Stimulated activated CD8-positive, alpha-beta memory T cell treated with anti-CD3 and anti-CD28 coated beads, Interleukin-7, amount 100 ng/mL, for 24 hours (primary cell): ENCODE measurements at places on chromosomes 11 and 22.

GRCh38 chr11:16773981-16774935 lies 35.8 kb downstream of the C11orf58 start:
- DNase-seq: no peak

DNA sequence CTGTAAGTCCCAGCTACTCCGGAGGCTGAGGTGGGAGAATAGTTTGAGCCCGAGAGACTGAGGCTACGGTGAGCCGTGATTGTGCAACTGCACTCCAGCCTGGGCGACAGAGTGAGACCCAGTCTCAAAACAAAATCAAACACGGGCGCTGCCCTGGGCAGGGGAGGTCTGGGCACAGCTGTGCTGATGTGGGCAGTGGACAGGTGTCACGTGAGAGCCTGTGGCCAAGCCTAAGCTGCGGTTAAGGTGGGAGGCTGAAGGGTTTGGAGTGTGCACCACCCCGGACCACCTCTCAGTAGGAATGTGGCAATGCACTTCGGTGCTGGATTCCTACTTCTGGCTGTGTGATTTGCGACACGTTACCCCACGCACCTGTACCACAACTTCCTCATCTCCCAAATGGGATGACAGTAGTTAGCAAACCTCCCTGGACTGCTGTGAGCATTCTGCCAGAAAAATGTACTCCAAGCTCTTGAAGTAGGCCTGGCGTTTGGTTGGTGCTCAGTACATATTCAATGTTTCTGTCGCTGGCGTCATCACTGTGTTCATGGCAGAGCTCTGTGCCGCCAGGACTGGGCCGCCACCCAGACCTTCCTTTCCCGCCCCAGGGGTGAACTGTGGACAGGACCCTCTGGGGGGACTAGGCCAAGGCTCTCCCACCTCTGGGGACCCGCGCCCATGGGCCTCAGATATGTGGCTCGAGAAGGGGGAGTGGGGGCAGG lies 807 bp upstream of the ZNF74 start:
- DNase-seq: no peak

GRCh38 chr11:85774256-85775101 lies 36.5 kb downstream of the SYTL2 start:
- DNase-seq: no peak

DNA sequence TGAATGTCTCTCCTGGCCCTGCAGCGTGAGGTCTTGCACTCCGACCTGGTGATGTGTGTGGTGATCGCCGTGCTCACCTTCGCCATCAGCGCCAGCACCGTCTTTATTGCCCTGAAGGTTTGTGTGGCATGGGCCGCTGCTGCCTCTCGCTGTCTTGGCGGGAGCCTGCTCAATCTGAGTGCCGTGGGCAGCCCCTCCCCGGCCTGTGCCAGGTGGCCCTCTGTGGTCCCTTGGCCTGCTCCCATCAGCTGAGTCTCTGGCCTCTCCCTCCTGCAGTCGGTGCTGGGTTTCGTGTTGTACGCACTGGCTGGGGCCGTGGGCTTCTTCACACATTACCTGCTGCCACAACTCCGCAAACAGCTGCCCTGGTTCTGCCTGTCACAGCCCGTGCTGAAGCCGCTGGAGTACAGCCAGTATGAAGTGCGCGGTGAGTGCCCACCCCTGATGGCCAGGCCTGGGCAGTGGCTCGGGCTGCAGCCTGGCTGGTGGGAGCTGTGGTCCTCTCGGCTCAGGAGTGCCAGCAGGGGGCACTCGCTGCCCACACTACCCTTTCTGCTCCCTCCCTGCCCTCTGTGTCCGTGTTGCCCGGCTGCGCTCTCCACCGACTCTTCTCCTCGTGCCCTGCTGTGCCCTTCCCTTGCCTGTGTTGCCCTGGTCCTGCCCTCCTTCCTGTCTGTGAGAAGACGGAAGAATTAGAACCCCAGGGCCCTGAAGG lies 10.2 kb downstream of the PCNX3 start:
- no peak for DNase-seq

GRCh38 chr11:18699269-18699596 lies 654 bp downstream of the TMEM86A start:
- no peak for DNase-seq

DNA sequence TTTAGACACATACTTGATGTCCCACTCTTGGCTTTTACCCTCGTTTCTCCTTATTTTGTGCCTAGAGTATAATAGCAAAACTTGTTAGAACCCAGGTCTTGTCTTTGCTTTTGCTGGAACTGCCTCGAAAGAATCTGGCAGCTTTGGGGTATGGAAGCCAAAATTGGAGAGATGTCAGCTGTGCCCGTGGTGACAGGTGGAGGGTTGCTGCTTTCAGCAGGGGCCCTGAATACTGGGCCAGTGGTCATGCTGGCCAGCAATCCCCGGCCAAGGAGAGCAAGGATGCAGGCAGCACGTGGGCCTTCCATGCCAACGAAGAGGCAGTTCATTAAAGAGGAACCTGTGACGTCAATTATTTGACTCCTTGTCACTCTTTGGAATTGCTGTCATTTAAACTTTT lies 181.1 kb downstream of the HIPK3 start:
- no peak for DNase-seq

- DNase-seq: no peak
Observed at GRCh38 chr11:72308226-72309073, 64.5 kb upstream of the PHOX2A start.

DNA sequence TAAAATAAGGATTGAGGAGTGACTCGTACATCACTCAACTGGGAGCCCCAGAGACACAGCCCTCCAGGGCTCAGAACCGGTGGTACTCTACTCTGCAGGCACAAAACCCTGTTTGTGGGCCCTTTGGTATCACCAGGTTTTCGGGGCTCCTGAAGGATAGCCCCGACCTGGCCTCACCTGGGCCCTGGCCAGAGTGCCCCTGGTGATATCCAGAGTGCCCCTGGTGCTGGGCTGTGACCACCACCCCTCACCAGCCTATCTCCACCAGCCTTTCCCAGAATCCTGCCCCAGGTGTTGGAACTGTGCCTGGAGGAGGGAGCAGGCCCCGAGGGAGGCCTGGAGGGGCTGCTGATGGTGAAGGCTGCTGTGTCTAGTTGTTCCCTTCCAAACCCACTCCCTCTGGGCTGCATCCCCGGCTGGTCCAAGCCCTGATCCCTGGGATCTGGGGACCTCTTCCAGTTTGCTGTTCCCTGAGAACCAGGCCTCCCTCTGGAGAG lies 2.2 kb upstream of the GGT5 start:
- DNase-seq: no peak

DNA sequence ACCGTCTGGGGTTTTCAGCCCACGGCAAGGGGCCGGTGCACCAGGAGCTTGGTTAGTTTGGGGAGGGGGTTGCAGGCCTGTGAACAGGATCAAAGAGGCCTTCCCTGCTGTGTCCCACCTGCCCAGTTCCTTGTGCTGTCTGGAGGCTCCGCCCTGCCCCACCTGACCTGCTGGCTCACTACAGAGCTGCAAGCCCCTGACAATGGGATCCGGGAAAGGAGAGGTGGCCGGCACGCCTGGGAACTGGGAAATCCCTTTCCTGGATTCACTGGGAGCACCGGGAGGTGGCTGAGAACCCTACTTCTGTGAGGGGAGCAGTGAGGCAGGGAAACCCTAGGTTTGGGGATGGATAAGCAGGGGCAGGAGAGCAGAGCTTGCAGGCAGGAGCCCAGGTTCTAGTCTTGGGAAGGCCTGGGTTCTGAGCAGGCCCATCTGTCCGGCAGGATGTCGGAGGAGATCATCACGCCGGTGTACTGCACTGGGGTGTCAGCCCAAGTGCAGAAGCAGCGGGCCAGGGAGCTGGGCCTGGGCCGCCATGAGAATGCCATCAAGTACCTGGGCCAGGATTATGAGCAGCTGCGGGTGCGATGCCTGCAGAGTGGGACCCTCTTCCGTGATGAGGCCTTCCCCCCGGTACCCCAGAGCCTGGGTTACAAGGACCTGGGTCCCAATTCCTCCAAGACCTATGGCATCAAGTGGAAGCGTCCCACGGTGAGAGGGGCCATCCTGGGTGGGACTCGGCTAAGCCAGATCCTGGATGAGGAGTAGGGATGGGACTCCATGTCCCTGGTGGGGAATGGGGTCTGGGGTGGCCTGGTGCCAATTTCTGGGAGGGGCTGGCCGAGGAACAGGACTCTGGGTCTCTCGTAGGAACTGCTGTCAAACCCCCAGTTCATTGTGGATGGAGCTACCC lies 786 bp downstream of the CAPN1 start:
- DNase-seq: no peak

- DNase-seq: no peak
Observed at GRCh38 chr11:65236194-65237059, 25.3 kb upstream of the POLA2 start.

DNA sequence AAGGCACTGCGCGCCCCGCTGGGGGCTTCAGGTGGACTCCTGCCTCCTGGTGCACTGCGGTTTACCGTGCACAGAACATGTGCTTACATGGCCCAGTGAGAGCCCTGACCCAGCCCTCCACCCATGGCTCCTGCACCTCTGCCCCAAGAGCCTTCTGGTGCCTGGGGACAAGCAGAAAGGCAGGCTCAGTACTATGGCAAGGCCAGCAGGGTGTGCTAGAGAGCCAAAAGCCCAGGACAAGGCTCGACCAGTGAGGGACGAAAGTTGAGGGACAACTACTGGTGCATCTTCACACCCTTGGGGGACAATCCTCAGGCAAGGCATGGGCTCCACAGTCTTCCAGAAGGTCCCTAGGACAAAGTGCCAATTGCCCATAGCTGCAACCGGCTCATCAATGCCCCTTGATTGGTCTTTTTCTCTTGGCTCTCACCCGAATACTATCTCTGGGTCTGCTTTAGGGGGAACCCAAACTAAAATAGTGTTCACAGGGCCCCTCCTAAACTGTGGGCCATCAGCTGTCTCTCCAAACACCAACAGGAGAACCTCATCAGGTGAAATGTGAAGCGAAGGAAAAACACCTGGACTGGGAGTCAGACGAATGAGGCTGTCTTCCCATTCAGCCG lies 13.5 kb downstream of the PGA5 start:
- DNase-seq: peak; percentile 34

DNA sequence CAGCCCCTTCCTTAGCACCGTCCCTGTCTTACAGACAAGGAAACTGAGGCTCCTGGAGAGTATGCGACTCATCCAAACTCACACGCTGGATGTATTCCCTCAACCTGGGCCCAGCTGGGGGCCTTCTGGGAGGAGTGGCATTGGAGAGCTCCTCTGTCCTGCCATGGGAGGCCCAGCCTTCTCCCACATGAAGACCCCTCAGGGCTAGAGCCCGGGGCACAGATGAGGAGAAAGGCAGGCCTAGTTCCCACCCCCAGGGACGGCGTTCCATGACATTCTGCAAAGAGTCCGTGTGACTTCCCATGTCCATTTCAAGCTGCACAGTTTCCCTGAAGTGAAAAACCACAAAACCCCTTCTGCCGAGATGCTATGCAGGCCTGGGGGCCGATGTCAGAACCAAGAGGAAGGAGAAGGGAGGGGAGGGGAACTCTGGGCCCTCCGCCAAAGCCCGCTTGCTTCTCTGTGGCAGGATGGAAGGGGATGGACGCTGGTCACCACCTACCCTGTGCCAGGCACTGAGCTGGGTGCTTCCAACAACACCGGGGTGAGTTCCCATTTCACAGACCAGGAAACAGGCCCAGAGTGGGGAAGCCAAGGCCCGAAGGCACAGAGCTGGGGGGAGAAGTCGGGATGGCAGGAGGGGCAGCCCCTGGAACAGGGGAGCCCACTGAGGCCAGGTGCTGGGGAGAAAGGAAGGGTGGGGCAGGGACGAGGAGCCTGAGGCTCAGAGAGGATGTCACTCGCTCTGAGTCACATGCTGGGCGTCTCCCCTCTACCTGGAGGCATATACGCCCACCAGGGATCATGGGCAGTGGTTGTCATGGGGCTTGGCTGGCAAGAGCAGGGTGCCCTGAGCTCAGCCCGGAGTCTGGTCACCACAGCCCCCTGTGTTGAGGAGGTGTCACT lies 15.7 kb downstream of the RAC2 start:
- no peak for DNase-seq

GRCh38 chr11:94740083-94741021 lies 27.8 kb upstream of the AMOTL1 start:
- no peak for DNase-seq

DNA sequence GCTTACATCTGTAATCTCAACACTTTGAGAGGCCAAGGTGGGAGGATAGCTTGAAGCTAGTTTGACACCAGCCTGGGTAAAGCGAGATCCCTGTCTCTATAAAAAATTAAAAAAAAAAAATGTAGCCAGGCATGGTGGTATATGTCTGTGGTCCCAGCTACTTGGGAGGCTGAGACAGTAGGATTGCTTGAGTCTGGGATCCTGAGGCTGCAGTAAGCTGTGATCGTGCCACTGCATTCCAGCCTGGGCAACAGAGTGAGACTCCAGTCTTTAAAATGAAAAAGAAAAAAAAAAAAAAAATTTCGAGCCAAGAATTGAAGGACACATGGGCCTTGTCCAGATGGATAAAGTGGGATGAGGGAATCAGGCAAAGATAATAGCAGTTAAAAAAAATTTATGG lies 62.5 kb downstream of the MTMR3 start:
- no peak for DNase-seq

GRCh38 chr11:62461740-62462507 lies 43.1 kb downstream of the SCGB1A1 start:
- no peak for DNase-seq

- no peak for DNase-seq
Observed at GRCh38 chr22:45996241-45997076, 19.5 kb upstream of the WNT7B start.

DNA sequence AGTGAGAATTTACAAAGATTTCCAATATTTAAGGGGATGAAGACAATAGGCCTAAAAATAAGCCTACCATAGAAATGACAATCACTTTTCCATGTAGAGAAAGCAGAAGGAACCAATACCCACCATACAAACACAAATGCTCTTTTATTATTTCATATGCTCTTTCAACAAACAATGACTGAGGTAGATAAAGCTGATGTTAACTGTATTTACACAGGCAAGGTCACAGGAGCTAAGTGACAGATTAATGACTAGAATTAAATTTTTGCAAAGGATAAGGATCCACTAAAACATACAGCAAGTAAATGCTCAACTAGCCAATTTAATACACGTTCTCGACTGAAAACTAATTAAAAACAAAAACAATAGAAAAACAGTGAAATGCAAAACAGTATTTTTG lies 34.2 kb downstream of the PICALM start:
- no peak for DNase-seq

- no peak for DNase-seq
Observed at GRCh38 chr22:50014053-50014501, 1.5 kb upstream of the IL17REL start.

GRCh38 chr11:34427186-34427805 lies 11.4 kb upstream of the CAT start:
- DNase-seq: no peak

DNA sequence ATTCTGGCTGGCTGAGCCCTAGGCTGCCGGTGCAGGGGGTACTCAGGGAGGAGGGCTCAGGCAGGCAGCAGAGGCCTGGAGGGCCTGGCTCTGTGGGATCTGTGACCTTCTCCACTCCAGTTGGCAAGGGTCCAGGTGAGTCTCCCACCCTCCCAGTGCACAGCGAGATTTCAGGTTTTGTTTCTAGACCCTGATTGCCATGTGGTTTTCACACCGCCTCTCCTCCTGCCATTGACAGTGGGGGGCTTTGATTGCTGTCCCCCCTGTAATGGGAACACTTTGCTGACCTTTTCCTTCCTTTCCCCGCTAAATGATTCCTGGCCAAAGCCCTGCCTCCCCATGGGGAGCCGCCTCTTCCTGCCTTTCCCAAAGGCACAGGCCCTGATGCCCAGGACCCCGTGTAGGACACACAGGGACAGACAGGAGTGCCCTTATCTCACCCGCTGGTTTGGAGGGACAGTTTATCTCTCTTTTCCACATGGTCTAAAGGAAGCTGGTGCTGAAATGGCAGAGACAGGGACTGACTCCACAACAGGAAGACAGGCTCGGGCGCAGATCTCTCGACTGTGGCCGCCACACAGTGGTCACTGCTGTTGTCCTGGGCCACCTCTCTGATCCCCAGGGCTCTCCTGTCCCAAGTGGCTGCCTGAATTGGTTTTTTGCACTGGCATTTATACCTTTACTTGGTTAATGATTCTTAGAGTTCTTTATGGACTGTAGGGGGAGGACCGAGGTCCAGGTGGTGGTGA lies 43.4 kb downstream of the BCR start:
- no peak for DNase-seq
